ENCODE measurements at places on chromosomes 7 and 10. TPM values are rescaled to one million over a fixed set of nuclear protein-coding genes. Genes with fewer than 3 reads are reported as not detected.

CLCN1 gene
- not detected for total RNA-seq

PNLIPRP3 gene
- not detected for total RNA-seq

LRRC61 gene
- 0.24 TPM for total RNA-seq

DNA sequence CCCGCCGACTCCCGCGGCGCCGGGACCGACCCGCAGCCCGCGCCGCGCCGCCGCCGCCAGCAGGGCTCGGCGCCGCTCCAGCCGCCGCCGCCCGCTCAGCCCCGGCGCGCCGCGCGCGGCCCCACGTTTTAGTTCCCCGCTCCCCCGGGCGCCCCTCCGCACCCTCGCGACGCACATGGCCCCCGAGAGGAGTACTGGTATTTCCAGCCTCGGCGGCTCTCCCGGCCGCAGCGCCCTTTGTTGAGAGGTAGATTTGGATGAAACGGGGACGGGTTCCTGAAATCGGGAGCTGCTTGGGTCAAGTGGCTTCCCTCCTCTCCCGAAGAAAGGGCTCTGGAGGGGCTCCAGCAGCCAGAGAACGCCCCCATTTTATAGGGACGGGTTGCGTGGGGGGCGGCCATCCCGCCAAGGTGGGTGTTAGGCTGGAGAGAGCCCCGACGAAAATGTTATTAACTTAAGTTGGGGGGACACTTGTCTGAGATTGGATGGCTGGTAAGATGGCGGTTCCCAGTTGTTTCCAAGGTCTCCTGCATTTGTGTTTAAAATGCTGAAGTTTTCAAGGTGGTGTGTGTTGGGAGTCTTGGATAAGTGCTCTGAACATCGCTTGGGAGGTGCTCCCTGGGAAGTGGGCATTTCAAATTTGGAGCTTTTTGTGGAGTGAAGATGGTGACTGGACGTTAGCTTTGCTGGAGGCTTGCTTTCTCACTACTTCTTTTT lies 1.2 kb downstream of the BMI1 start:
- peaks cover 32% of the 10 kb centered on the region for H3K27me3 ChIP-seq
- H3K27ac ChIP-seq, result no peak overlapping the region
- peak overlapping the region; percentile 74 for H3K4me3 ChIP-seq
- no peaks in the 10 kb centered on the region for H3K36me3 ChIP-seq
- peak; percentile 12 for DNase-seq

DNA sequence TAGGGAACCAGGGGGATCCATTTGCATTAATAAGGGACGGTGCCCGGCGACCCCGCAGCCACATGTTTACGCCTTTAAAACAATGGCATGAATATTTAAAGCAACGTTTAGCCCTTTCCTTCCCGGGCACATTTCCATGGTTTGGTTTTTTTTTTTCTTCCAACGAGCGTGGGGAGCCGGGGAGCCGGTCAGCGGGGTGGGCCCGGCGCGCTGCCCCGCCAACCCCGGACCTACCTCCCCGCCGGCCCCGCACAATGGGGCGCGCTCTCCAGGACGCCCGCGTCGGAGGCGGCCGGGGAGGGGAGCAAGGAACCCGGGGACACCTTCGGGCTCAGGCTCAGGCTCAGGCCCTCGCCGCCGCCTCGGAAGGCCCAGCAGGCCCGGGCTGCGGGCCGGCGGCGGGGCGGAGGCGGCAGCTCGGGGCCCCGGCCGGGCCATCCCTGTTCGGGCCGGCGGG lies 1.0 kb downstream of the SEPHS1 start:
- H3K36me3 ChIP-seq, result no peaks in the 10 kb centered on the region
- H3K4me1 ChIP-seq, result peaks cover 13% of the 10 kb centered on the region
- DNase-seq, result no peak
- peak overlapping the region; percentile 60 for H3K27ac ChIP-seq
- H3K4me3 ChIP-seq, result peak overlapping the region; percentile 71

- peaks cover 4% of the 10 kb centered on the region for H3K4me1 ChIP-seq
- no peaks in the 10 kb centered on the region for H3K27me3 ChIP-seq
- peak overlapping the region; percentile 64 for H3K4me3 ChIP-seq
- no peak overlapping the region for H3K27ac ChIP-seq
Observed at GRCh38 chr7:26398756-26399509, 107.3 kb downstream of the SNX10 start.

DNA sequence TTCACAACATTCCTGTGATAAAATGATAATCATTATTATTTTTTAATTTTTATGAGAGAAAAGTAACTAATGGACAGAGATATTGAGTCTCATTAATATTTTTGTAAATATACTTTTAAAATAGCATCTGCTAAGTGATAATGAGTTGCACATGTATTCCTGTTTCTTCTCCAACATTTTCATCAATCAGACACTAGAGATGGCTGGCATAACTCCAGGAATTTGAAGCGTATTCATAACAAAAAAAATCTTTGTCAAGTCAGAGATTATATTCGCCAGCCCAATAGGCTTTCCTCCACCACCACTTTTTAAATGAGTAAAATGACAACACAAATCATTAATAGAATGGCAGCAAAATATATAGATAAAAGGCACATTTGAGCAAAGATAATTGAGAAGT lies 524.0 kb upstream of the KCND2 start:
- no peak overlapping the region for H3K27ac ChIP-seq
- no peaks in the 10 kb centered on the region for H3K36me3 ChIP-seq
- no peaks in the 10 kb centered on the region for H3K4me1 ChIP-seq

DNA sequence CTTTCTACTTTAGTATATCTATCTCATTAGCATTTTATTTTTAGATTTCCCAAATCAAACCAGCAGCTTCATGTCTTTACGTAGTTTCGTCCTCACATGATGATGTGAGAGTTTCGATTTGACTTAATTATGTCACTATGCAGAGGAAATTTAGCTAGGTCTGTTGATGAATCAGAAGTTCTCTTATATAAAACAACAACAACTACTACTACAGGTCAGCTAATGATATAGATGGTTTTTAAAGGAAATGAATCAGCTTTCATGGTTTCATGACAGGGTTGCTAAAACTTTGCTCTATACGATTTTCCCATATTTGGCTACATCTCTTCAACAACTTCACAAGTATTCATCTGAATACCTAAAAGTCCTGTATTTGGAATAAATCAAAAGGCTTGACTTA lies 28.6 kb downstream of the JAZF1 start:
- DNase-seq, result peak; percentile 74
- peak overlapping the region; percentile 56 for H3K27ac ChIP-seq
- peak overlapping the region; percentile 4 for H3K4me3 ChIP-seq
- no peaks in the 10 kb centered on the region for H3K27me3 ChIP-seq

DNA sequence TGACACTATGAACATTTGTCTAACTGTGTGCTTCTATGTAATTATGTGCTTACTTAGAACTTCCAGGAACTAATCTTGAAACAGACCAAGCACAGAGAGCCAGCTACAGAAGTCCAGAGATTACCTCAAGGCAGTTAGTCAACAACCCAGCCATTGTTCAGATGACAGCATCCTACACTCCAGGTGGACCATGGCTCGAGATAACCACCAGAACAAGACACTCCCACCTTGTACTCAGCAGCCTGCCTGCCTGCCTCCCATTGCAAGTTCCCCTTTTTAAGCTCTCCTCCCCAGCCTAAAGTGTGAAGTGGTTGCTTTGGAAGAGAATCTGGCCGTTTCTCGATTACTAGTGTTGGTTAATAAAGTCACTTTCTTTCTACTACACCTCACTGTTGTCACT lies 1080.6 kb upstream of the LRRN3 start:
- H3K4me1 ChIP-seq, result no peaks in the 10 kb centered on the region
- no peaks in the 10 kb centered on the region for H3K27me3 ChIP-seq
- H3K36me3 ChIP-seq, result no peaks in the 10 kb centered on the region
- no peak overlapping the region for H3K4me3 ChIP-seq
- no peak overlapping the region for H3K27ac ChIP-seq

- peak; percentile 54 for DNase-seq
- no peak overlapping the region for H3K27ac ChIP-seq
- peak overlapping the region; percentile 62 for H3K4me3 ChIP-seq
- H3K36me3 ChIP-seq, result no peaks in the 10 kb centered on the region
- peaks cover 19% of the 10 kb centered on the region for H3K4me1 ChIP-seq
Observed at GRCh38 chr7:157690058-157690832, 353.4 kb downstream of the DNAJB6 start.

DNA sequence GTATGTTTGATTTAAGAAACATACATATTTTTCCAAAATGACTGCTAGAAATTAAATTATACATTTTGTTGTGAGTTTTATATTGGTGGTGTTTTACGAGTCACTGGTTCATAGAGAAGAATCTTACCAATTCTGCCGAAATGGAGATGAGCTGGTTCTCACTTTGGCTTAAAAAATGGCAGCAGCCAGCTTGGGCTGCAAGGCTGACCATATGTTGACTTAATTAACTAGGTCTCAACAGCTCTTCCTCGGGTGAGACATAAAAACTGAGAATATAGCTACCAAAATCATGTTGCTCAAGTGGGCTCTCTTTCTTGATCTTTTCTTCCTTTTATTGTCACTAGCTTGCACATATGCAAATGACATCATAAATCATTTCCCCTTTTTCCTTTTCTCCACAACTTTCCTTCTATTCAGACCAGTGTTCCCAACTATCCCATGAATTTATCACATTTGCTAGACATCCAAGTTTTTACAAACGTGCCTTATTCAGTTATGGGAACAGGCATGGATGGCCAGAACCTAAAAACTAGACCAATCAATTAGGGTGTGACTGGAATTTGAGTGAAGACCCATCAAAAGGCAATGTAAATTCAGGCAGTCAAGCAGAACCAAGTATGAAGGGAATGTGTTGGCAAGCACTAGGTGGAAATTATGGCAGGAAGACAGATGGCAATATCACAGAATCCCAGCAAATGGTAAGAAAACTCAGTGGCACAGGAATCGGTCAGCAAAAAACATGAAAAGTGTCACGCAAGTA lies 6.4 kb upstream of the TSPAN12 start:
- H3K4me1 ChIP-seq, result no peaks in the 10 kb centered on the region
- H3K27ac ChIP-seq, result no peak overlapping the region
- H3K36me3 ChIP-seq, result no peaks in the 10 kb centered on the region
- no peak for DNase-seq

GRCh38 chr7:76513817-76514799 lies 3.8 kb downstream of the UPK3B start:
- H3K36me3 ChIP-seq, result no peaks in the 10 kb centered on the region
- H3K4me3 ChIP-seq, result no peak overlapping the region
- H3K27ac ChIP-seq, result no peak overlapping the region
- peaks cover 5% of the 10 kb centered on the region for H3K4me1 ChIP-seq
- H3K27me3 ChIP-seq, result no peaks in the 10 kb centered on the region
- DNase-seq, result no peak

- H3K27me3 ChIP-seq, result peaks cover 2% of the 10 kb centered on the region
- no peak overlapping the region for H3K27ac ChIP-seq
- H3K4me1 ChIP-seq, result peaks cover 10% of the 10 kb centered on the region
- no peak for DNase-seq
- no peaks in the 10 kb centered on the region for H3K36me3 ChIP-seq
Observed at GRCh38 chr10:99374972-99375371, 45.8 kb downstream of the CNNM1 start.

DNA sequence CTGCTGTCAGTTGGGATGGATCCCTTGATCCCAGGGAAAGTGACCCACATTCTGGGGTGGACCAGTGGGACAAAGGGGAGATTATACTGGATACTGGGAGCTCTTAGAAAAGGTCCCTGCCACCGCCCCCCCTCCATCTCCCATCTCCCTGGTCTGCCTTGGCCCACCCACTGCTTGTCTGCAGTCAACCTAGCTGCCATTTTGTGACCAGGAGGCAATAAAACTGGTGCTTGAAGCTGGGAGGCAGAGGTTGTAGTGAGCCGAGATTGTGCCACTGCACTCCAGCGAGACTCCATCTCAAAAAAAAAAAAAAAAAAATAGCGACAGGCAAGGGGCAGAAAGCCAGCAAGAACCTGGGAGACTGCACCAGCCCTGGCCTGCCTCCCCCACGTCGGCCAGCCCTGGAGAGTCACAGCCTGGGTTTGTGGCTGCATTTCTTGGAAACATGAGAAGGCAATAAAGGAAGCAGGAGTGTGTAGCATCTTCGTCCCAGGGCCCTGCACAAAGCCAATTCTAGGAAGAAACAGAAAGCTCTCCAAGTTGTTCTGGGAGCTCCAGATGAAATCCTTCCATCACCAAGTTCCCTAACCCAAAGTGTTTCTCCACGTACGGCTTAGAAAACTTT lies 4.7 kb upstream of the ARPC1B start:
- no peaks in the 10 kb centered on the region for H3K27me3 ChIP-seq
- peak; percentile 42 for DNase-seq
- H3K27ac ChIP-seq, result no peak overlapping the region
- peaks cover 19% of the 10 kb centered on the region for H3K36me3 ChIP-seq
- H3K4me1 ChIP-seq, result peaks cover 3% of the 10 kb centered on the region
- H3K4me3 ChIP-seq, result no peak overlapping the region

GRCh38 chr7:87926581-87927461 lies 7.2 kb upstream of the ADAM22 start:
- H3K4me1 ChIP-seq, result no peaks in the 10 kb centered on the region
- H3K27me3 ChIP-seq, result peaks cover 3% of the 10 kb centered on the region
- peak; percentile 71 for DNase-seq
- H3K4me3 ChIP-seq, result no peak overlapping the region
- no peaks in the 10 kb centered on the region for H3K36me3 ChIP-seq
- H3K27ac ChIP-seq, result no peak overlapping the region

DNA sequence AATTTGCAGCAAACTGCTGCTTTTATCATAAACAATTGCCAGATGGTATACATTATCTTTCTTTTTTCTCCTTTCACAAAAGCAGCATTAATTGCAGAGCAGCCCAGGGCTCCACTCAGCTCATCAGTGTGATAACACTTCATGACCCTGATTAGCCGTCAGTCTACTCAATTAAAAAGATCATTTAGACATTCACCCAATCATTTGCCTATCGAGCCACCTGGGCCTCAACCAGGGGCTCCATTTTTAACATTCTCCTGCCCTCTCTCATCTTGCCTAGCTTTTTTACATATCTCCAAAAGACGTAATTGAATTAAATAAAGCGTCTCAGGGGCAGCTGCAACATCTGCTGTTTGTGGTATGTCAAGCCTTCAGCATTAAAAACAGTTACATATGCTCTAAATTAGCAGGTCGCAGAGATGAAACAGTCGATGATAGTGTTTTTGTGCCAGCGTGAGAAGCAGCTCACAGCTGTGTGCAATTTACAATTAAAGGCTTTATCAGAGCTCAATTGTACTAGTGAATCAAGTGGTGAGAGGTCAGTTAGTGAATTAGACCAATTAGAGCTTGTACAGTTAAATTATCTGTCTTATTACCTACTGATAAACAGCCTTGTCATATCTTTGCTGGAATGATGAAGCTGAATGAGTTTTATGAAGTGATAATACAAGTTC lies 522.5 kb downstream of the ETV1 start:
- H3K4me1 ChIP-seq, result no peaks in the 10 kb centered on the region
- no peak overlapping the region for H3K4me3 ChIP-seq
- H3K27me3 ChIP-seq, result no peaks in the 10 kb centered on the region
- H3K27ac ChIP-seq, result no peak overlapping the region

All from astrocyte (in vitro differentiated cells and primary cell).